Esophagus mucosa (tissue), 1 donor: ENCODE measurements at places on chromosomes 16 and 17. TPM values are rescaled to one million over a fixed set of nuclear protein-coding genes. Genes with fewer than 3 reads are reported as not detected.

GRCh38 chr17:83177611-83178532 lies 98.5 kb downstream of the METRNL start:
- ATAC-seq: no peak

GRCh38 chr17:68205808-68206720 lies 41.8 kb upstream of the AMZ2 start:
- ATAC-seq: peak; percentile 43

DNA sequence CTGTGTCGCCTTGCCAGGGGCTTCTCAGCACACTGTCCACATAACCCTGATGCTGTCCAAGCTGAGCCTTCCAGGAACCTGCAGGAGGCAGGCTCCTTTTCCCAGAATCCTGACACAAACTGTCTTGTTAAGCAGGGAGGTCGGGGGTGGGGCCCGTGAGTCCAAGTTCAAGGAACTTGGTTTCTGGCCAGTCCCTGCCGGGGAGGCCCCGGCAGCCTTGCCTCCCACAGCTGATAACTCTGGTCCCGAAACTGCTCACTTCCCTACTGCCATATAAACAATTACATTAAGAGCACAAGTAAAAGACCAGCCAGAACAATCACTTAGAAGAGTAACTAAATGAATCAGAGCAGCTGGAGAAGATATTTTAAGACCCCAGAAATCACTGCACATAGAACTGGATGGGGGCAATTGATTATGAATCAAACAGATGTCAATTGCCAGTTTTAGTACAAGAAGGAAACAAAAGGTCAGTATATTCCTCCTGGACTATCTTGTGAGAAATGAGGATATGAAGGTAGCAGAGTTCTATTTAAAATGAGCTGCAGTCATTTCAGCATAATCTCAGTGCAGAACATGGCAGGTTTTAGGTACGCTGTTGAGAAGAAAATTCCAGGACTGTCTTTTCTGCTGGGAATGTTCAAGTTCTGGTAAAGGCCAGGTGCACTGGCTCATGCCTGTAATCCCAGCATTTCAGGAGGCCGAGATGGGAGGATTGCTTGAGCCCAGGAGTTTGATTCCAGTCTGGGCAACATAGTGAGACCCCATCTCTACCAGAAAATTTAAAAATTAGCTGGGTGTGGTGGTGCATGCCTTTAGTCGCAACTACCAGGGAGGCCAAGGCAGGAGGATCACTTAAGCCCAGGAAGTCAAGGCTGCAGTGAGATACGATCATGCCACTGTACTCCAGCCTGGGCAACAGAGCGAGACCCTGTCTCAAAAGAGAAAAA lies 169.8 kb downstream of the PITPNC1 start:
- peak; percentile 56 for ATAC-seq

GRCh38 chr16:83599789-83600462 lies 207.9 kb upstream of the HSBP1 start:
- ATAC-seq: no peak

- ATAC-seq: peak; percentile 54
These were observed 3.5 kb upstream of the NHERF1 start for GRCh38 chr17:74744714-74745547.

DNA sequence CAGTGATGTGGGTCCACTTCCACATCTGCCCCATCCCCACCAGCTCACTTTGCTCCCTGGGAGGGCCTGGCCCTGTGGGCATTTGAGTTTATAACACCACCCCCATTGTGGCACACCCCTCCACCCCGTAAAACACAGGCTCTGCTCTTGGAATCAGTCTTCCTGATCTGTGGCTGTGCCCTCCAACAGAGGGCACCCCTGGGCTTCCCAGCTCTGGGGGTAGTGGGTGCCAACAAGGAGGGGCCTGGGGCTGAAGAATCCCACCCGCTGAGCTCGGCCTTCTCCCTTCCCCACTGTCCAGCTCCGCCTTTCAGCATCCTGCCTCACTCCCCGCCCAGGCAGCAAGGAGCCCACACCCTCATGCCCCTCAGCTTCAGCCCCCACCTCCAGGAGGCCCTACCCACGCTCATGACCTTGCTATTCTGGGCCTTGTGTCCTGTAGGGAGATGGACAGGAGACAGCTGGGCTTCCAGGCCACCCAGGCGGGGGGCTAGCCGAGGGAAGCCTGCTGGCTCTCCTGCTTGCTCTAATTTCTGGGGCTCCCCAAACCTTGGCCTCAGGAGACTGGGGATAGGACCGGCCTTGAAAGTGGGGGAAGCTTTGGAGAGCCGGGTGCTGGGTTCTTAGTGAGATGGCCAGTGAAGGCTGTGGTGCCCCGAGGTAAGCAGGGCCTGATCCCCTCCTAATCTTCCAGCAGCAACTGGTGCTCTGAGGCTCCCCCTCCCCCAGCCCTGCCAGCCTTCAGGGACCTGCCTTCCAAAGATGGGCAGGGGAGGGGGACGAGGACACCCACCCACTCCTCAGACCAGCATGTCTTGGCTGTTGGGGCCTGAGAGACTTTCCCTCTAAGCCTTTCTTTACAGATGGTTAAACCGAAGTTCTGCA lies 2.9 kb upstream of the ATP2A1 start:
- ATAC-seq: no peak

DNA sequence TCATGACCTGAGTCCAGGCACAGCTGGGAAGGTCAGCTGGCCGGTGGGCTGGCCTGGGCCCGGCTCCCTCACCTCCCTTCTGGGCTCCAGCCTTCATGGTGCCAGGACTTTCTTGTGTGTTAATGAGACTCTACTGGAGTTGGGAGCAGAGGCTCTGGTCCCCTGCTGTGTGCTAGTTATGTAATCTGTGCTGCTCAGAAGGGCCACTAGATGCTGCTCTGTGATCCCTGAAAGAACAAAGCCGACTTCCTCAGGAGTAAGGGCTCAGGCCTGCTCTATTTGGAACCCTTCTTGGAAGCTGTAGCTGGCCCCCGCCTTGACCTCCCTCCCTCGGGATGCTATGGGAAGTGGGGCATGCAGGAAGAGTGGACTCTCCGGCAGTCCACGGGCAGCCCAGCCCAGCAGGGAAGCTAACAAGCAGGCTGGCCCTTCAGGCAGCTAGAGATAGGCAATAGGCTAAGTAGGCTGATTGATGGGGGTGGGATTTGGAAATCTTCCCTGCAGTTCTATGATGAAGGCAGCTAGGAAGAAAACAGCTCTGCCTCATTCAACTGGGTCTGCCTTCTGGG lies 3.3 kb upstream of the CDK5R1 start:
- ATAC-seq: peak; percentile 57

GRCh38 chr17:3005696-3006095 lies 57.7 kb downstream of the OR1D5 start:
- ATAC-seq: no peak

GRCh38 chr16:13427943-13428342 lies 492.0 kb upstream of the ERCC4 start:
- no peak for ATAC-seq

DNA sequence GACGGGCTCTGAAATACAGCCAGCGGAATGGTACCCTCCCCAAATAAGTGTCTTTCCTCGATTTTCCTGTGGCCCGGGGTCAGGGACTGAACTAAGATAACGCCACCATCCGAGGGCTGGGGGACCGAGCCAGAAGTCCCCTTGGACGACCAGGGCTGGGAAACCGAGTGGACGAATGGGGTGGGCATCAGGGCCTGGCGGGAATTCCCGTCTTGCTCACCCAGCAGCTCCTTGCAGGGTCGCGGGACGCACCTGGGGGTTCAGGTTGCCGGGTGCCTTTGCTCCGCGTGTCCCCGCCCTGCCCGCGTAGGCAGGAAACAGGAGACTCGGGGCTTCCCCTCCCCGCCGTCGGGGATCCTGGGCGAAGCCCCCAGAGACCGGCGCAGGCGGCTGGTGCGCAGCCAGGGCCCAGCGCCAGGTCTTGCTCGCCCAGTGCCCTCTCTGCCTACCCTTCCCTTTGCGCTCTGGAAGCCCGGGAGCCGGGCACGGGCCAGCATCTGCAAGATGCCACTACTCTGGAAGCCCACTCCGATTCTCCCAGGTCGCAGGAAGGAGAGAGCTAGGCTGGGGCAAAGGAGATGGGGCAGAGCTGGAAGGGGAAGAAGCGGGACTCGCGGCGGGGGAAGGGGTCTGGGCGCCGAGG lies 665 bp upstream of the GRIN2C start:
- no peak for ATAC-seq

- no peak for ATAC-seq
These were observed 50.6 kb downstream of the MARCHF10 start for GRCh38 chr17:62757500-62757951.

DNA sequence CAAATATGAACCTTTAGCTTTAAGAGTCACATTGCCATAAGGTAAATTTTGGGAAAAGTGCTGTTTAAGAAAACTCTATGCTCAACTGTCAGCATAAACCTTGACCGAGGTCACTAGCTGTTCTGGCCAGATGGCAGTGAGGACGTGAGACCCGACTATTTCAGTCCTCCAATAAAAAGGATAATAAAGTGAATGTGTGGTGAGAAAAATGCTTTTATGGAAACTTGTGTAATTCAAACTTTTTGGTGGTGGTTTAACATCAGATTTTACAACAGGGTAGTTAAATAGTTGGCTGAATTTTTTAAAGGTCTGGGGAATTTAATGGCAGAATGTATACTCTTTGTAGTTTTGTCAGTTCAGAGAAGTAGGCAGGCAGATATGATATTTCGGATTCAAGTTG lies 391.1 kb downstream of the PMP22 start:
- ATAC-seq: no peak

GRCh38 chr17:61208301-61209105 lies 191.1 kb upstream of the TBX2 start:
- no peak for ATAC-seq

DNA sequence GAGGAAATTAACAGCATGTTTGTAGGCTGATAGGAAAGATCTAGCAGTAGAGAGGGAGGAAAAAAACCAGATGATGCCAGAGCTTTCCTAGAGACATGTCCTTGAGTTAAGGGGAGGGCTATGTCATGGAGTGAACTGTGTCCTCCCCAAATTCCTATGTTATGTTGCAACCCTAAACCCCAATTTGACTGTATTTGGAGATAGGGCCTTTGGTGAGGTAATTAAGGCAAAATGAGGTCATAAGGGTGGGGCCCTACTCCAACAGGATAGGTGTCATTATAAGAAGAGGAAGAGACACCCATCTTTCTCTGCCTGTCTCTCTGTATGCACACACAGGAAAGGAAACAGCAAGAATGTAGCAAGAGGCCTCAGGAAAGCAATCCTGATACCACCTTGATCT lies 195.3 kb upstream of the AXIN2 start:
- ATAC-seq: no peak

GRCh38 chr17:17401271-17401781 lies 75.5 kb upstream of the MED9 start:
- peak; percentile 43 for ATAC-seq

DNA sequence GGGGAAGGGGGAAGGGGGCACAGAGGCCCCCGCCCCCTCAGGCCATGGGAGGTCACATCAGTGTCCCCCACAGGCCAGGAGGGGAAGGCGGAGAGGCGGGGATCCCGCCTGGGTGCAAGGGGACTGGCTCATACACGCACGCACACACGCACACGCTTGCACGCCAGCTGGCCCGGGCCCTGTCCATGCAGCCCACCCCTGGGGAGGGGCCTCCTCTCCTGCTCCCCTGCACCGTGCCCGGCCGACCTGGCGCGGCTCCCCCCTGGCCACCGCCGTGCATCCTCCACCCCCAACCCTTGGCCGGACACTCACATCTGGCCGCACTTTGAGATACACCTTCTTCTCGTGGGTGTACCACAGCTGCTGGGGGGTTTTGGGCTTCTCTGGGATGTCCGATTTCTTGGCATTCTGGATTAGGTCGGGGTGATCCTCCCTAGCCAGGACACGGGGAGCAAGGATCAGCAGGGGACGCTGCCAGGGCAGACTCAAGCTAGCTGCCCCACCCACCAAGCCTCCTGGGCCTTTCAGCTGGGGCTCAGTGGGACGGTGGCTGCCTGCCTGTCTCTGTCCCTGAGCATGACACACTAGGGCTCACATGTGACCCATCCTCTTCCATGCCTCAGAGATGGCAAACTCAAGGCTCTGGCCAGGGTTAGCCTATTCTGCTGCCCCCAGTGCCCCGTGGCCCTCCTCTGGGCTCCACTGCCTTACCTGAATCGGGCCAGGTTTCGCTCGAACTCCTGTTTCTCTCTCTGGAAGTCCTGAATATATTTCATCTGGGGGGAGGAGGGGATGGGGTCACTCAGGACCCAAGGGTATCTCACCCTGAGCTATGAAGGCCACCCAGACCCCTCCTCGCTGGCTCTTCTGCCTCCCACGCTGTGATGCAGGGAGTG lies 6.7 kb downstream of the UBTF start:
- ATAC-seq: no peak

GRCh38 chr16:81523387-81524115 lies 78.9 kb downstream of the CMIP start:
- peak; percentile 63 for ATAC-seq

GRCh38 chr16:81431554-81432353 lies 12.9 kb upstream of the CMIP start:
- ATAC-seq: peak; percentile 43

DNA sequence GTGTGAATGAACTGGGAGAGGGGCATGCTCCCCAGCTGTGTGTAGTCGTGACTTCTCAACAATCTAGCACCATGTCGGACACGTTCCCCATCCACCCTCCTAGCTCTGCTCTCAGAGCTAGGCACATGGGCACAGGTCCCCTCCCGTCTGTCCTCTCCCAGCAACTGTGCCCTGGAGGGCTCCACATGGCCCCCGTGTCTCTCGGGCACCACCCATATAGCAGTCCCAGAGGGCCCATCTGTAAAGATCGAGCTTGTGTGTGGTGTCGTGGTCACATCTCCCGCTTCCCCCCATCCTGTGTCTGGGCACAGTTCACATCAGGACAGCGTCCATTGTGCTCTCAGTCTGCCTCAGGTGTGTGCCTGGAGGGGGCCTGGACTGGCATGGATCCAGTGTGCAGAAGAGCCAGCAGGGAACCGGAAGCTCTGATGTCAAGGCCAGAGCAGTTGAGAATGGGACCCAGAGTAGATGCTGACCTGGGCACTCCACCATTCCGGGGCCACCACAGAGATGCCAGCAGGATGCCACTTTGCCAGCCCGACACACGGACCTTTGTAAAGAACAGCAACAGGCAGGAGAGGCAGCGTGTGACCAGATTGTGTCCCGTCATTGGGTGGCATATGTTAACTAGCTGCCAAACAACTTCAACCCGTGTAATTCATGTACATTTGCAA lies 55.7 kb downstream of the MARF1 start:
- ATAC-seq: no peak

DNA sequence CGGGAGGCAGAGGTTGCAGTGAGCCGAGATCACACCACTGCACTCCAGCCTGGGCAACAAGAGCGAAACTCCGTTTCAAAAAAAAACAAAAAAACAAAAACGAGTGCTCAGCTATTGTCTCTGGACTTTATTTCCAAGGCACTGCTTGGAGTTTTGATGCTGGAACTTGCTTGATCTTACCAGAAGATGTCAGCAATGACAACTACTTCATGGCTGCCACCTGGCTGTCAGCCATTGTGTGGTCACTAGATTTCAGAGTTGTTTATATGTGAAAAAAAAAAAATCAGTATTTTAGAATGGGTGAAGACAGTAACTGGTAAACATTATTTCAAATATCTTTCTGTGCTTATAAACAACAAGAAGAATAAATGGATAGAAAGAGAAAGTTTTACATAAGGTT lies 26.3 kb upstream of the OR4D1 start:
- no peak for ATAC-seq

GRCh38 chr17:40915199-40915661 lies 22.2 kb downstream of the KRT23 start:
- ATAC-seq: peak; percentile 92

GRCh38 chr17:44487170-44487569 lies 16.0 kb downstream of the GPATCH8 start:
- ATAC-seq: no peak

The KRTAP1-5 gene
- not detected for total RNA-seq

The ADGRG3 gene
- total RNA-seq: 0.84 TPM

The PPM1D gene
- total RNA-seq: 9.5 TPM

The NEUROD2 gene
- total RNA-seq: not detected

The CES5A gene
- total RNA-seq: not detected

The AXIN2 gene
- total RNA-seq: 3.1 TPM

The THUMPD1 gene
- total RNA-seq: 15.1 TPM

The TBC1D3C gene
- total RNA-seq: not detected

The CLDN6 gene
- not detected for total RNA-seq

The TMEM132E gene
- not detected for total RNA-seq
